ENCODE measurements at places on chromosomes 2 and 18.

DNA sequence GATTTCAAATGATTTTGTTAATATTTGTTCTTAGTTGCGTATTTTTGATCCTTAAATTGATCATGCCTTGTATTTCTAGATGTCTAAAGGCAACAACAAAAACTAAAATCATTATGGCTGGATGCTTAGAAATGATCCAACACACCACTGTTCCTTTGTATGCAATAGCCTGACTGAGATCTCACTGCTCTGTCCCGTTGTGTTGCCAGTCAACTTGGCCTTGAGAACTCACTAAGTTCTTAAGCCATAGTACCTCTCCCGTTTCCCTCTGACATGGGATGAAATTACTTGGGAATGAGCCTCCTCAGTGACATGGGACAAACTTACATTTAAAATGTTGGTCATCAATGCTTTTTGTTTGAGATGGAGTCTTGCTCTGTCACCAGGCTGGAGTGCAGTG, 222.0 kb upstream of the HS6ST1 start:
- no peak for DNase-seq

GRCh38 chr2:185738679-185739472, at the start of gene FSIP2:
Gene FSIP2 (plus strand): TSS chr2:185738804. CDS start chr2:185738895, 91 bp downstream.
- DNase-seq = no peak

GRCh38 chr18:21897811-21898210, 157.2 kb downstream of the MIB1 start:
- peak; percentile 16 for DNase-seq

GRCh38 chr2:18551169-18551568, 9.3 kb downstream of the RDH14 start:
- DNase-seq = no peak

DNA sequence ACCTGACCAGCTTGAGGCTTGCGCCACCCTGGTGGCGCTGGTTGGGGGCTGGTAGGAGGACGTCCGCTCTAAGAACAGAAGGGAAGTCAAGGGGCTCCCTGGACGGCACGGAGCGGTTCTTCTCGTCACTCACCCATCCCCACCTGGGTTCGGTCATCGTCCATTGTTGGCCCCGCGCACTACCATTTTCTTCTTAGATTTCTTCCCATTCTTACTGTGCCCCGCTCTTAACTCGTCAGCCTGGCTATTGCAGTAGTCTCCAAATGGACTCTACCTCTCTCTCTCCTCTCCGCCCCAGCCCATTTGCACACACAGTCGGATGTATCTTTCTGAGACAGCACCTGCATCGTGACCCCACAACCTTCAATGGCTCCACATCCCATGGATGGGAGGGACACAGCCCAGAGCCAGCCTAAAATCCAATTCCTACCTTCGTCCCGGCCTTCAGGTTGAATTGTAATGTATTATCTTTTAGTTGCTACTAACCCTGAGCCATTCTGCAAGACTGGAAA, 814 bp upstream of the RAB1A start:
- no peak for DNase-seq

GRCh38 chr2:236643480-236643879, 73.9 kb downstream of the ACKR3 start:
- DNase-seq = no peak

DNA sequence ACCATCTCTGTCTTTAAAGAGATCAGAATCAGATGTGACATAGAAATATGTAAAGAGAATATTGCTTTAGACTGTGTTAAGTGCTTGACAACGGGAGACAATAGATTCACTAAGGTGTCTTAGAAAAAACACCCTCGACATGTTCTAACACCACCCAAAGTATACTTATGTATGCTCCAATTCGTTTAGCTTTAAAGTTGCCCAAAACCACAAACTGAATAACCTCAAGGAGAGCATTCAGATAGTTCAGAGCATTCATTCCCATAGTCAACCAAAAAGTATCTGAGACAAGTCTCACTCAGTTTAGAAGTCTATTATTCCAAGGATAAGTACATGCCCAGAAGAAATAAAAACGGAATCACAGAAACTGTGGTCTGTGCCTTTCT, 96.4 kb downstream of the KYNU start:
- DNase-seq = no peak

DNA sequence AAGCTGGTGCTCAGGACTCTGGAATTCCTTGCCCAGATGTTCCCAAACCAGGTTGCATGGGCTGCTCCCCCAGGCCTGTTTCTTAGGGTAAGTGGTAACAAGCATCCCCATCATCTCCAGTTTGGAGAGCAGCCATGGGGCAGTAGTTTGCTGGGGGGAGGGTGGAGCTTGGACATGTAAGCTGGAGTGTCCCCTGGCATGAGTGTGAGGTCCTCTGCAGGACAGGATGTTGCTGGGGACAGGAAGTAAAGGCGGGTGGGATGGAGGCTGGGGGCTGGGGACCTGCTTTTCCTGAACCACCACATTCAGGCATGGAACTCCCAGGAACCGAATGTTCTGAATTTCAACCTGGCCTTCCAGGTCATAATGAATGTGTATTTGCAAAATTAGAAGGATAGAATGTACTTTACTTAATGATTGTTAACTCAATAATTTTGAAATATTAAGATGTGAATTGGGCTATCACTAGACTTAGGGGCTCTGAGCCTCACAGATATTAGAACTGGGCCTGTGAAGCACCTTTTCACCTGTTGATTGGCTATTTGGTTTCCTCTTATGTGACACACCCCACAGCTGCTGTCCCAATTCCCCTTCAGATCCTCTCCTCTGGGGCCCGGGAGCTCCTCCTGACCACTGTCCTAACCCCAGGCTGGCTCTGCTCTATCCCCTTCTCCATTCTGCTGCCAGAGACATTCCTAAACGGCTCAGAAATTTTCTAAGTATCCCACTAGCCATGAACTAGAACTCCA, 66.4 kb upstream of the EPAS1 start:
- no peak for DNase-seq

DNA sequence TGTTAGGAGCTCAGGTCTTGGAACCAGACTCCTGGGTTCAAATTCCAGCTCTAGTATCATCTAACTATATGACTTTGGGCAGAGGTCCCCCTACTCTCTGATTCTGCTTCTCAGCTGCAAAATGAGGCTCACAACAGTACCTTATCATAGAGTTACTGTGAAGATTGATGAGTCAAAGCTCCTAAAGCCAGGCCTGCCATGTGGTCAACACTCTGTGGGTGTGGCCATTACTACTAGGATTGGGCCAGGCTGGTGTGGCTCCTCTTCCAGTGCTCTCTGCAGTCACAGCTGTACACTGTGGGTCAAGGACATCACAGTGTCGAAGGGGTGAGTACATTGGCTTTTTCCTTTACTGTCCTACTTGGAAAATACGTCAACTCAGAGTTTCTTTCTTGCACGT, 22.6 kb downstream of the CAPN13 start:
- no peak for DNase-seq
